Adrenal gland (tissue), 19 donors: ENCODE measurements at places on chromosomes 7 and 10.

DNA sequence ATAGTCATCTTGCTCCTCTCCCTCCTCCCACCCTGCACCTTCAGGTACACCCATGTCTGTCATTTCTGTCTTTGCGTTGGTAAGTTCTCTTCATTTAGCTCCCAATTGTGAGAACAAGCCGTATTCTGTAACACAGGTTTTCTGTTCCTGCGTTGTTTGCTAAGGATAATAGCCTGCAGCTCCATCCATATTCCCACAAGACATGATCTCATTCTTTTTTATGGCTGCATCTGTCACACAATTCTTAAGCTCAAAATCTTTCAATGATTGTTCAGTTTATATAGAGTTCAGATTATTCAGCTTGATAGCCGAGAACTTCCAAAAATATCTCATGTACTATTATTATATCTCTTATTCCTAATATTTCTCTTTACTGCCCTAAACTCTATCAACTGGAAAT, 16.0 kb upstream of the TMEM168 start:
- no peak for DNase-seq

GRCh38 chr7:24395512-24395911, 111.5 kb downstream of the NPY start:
- DNase-seq = no peak

GRCh38 chr7:75905785-75906604, 9.0 kb upstream of the POR start:
- peak; percentile 94 for DNase-seq

DNA sequence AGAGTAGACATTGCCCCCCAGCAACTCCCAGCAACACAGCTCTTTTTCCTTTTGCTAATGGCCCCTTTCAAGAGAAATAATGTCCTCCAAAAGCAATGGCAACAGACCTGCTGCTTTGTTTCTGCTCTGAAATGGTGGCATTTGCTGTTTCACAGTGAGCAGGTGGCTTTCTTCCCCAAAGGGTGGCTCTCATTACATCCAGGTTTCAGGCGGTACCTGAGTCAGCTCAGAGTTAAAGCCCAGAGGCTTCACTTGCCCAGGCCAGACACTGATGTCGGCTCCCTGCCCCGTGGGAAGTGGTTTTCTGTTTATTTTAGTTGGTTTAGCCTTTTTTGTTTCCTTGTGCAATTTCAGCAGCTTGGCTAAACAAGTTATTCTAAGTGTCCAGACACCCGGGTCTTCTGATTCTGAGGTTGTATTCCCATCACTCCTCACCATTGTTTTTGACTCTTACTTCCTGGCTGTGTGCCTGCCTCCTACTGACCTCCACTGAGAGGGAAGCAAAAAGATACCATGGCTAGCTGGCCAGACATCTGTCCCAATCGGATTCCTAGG, 7.8 kb upstream of the ATOH7 start:
- DNase-seq = no peak

- DNase-seq = no peak
Measured at GRCh38 chr10:72386916-72387586, 32.3 kb upstream of the DNAJB12 start.

DNA sequence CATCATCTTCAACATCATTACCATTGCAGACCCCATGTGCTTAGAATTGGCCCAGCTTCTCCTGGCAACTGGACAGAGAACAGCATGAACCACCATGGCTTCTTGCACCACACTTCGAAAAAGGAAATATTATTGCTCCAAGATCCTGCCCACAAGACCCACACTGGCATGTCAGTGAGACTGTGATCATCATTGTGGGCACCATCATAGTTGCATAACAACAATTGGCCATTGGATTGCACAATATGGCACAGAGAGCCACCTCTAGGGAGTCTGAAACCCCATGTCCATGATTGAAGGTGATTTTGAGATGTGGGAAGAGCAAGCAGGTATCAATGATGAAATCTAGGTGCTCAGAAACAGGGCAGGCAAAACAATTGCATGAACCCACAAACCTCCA, 918.9 kb downstream of the GRID1 start:
- DNase-seq = no peak

DNA sequence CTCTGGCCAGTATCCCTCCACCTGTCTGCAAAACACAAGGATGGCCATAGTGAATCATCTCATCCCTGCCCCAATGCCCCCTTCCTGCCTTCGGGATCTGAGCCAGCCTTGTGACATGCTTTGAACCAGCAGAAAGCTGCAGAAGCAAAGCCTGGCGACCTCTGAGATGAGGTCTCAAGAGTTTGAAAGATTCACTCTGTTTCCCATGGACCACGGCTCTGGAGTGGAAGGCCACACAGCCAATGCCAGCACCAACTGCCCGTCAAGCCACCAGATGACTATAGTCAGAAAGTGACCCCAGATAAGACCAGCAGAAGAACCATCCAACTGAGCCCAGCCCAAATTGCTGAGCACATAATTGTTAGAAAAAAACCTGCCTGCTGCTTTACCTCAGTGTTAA, 193.9 kb upstream of the PPP2R2D start:
- DNase-seq = no peak

DNA sequence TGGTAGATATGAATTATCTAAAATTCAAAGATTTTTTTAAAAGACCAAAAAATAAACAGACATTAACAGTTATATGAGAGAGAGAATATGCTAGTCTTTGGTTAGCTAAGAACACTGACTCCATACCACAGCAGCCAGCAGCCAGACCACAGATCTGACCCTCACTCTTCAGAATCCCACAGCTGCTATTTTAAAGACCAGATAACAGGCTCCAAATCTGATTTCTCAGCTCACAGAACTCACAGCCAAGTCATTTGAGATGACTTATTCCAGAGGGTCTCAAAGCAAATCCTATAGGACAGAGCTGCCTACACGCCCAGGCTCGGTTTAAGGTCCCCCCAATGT, 20.4 kb downstream of the NUDCD3 start:
- no peak for DNase-seq

DNA sequence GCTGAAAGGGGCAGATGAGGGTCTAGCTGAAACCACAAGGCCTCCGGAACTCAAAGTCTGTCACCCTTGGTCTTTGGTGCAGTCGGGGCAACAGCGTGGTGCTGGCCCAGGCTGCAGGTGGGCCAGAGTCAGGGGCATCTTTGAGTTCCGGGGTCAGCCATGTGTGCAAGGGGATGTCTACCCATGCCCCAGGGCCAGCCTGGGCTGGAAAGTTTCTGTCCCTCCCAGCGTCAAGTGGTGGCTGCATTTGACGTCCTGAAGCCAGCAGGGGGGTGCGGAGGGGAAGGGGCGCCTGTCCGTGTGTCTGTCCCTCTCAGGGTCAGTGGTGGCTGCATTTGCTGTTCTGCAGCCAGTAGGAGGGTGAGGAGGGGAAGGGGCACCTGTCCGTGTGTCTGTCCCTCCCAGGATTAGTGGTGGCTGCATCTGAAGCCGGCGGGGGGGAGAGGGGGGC, 638 bp downstream of the BRAT1 start:
- DNase-seq = no peak

DNA sequence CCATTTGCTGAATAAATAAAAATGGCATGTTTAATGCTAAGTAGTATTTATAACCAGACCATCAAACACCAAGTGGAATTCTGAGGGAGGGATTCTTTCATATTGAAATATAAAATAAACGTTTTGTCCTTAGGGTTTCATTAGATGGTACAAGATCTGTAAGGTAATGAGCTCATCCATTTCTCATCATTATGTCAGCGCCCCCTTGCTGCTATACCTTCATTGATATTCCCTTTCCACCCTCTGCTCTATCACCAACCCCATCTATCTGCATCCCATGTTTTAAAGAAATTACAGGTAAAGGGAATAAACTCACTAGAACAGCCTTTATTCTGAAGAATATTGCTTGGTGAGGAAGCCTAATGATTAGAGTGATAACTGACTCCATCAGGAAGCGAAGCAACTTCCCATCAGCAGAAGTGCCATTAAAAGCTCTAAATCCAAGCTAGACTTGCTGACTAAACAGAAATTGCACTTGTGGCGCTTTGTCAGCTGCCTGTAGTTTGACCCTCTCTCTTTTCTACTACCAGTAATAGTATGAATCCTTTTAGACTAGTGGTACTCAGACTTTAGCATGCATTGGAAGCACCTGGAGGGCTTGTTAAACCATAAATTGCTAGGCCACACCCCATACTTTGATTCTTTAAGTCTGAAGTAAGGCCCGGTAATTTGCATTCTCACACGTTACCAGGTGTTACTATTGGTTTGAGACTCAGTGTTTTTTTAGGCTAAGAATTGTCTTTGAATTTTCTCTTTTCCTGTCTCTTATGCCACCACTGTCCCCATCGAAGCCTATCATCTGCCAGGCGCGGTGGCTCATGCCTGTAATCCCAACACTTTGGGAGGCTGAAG, 27.5 kb downstream of the ADD3 start:
- DNase-seq = no peak

DNA sequence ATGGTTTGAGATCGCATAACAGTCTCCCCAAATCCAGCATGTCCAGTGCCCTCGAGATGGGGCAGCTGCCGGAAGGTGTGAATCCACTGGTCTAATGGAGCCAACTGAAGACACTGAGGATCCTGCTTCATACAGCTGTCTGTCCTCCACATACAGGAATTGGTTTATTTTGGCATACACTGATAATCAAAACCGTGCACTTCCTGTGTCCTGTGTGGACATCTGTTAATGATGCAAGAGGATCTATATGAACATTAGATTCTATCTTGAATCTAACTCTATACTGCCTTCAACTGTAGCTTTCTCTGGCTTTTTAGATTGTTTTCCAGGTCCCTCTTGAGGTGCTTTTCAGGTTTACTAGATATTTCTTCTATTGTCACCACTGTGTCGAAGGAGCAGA, 3.0 kb upstream of the JAZF1 start:
- no peak for DNase-seq

DNA sequence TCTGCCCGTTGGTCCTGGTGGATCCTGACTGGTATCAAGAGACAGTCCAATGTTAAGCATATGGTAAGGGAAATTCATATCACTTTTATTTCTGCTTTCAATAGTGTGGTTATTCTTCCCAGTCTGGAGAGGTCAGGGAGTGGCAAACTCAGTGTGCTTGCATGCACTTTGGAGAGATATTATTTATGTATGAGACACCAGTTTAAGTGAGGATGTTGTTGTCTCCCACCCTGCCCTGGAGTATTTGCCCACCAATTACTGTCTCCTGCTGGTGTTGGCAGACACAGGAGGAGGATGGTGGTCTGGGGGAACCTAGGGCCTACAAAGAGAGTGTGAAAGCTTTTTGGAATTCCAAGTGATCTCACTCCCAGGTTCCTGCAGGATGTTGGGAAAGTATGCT, 59.7 kb downstream of the OR13A1 start:
- no peak for DNase-seq

DNA sequence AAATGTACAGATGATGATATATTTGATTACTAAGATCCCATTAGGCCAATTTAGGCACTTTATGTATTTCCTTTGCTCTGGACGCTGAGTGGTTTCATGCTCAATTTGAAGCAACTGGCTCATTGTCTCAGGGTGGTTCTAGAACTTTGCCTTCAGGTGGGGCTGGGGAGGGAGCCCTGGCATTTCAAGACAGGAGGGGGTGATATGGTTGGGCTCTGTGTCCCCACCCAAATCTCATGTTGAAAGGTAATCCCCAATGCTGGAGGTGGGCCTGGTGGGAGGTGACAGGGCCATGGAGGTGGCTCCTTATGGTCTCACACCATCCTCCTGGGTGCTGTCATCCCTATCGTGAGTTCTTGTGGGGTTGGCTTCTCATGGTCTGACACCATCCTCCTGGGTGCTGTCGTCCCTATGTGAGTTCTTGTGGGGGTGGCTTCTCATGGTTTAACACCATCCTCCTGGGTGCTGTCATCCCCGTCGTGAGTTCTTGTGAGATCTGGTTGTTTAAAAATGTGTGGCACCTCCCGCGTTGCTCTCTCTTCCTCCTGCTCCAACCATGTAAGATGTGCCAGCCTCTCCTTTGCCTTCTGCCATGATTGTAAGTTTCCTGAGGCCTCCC, 151.5 kb upstream of the KLF6 start:
- DNase-seq = no peak

- no peak for DNase-seq
Measured at GRCh38 chr10:17380016-17380415, 74.4 kb downstream of the ST8SIA6 start.

DNA sequence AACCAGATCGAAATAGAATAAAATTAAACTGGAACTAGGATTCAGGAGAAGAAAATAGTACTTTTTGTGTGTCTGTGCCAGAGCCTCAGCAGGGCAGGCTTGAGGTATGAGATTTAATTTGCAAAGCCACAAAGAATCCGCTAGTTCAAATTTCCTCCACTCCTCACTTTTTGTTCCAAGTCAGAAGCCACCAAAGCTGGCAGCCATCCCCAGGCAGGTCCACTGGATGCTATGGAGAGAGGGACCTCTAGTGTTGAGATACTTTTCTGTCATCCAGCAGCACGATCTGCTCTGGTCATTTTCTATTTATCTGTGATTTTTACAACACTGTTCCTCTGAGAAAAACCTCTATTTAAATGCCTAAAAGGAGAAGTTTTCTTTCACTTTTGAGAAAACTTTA, 147.9 kb upstream of the FRMD4A start:
- peak; percentile 67 for DNase-seq

GRCh38 chr10:26251925-26252324, 35.4 kb downstream of the GAD2 start:
- no peak for DNase-seq

- DNase-seq = no peak
Measured at GRCh38 chr10:113988535-113988934, 55.1 kb upstream of the ADRB1 start.

DNA sequence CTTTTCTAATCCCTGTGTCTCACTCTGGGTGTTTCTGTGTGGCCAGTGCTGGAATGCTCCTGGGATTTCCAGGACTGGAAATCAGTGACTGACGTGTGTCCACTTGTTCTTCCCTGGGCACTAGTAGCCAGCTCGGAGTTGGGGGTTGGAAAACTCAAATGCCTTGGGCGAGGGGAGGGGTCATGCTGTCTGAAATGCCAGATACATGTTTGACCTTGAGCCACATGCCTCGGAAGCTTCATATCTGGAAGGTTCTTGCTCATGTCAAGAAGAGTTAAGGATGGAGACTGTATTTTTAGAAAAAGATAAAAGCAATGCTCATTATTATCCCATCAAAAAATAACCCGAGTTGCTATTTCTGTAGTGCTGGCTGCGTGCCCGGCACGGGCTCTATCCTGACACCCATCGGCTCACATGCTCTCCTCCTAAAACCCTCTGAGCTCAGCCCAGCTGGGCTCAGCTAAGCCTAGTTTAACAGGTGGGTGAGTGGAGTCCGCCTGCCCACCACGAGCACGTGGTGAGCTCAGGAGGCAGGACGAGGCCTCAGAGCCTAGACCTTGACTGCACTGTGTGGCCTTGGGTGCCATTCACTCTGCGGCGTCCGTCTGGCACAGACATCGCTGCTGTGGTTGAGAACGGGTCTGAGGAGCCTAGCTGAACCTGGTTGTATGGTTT, 6.4 kb downstream of the DPYSL4 start:
- DNase-seq = no peak
